ENCODE measurements at places on chromosomes 5 and 9.

DNA sequence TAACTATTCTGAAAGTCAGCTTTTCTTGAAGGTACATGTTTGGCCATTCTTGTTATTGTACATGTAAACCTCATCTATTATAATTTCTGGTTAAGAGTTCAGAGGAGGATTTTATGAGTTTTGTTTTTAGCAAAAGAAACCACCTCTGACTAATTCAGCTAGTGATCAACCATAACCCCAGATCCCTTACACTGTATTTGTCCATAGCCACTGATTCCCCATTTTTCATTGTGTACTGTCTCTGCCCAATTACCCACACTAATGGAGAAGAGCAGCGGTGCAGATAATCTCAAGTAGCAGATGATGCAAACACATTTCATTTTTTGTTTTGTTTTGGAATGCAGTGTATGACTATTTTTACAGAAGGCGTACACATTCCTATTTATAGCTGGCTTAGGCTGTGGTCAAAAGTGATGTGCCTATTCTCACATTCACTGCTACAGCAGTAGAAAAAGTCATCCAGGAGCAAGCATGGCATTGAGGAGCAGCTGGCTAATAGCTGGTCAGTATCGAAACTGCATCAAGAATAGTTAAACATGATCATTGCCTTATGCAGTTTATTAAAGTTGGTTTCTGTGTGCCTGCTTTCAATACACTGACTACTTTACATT lies 988.3 kb downstream of the DTWD2 start:
- DNase-seq, result no peak

GRCh38 chr9:126612326-126612812 lies 1.4 kb upstream of the LMX1B start:
- no peak for DNase-seq

DNA sequence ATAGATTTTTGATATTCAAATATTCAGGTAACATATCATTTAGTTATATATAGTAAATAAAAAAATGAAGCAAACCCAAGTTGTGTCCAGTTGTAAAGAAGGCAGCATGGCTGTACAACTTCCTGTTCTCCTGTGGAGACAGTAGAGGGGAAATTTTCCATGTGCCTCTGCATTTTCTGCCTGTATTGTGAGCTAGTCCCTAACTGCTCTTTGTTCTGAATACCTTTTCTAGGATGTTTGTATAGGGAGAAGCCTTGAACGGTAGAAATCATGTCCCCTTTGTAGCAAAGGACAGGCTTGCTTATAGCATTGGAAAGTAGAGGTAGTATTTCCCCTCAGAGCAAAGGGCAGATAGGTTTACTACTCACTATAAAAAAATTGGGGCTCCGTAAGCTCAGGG lies 13.3 kb upstream of the RPS23 start:
- no peak for DNase-seq

DNA sequence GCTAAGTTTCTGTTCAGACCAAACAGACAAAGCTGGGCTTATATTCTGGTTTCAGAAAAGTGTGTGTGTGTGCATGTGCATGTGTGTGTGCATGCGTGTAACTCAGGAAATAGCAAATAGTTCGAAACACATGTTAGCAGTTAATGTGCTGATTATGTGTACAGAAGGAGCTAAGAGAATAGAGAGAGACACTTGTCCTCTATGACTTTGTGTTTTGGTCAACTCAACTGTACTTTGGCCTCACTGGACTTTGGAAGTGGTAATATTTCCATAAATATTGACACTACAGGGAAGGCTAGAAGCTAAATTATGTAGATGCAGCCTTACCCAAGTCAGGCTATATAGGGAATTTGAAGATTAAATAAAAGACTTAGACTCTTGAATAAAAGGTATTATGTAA lies 155.5 kb downstream of the RAB3C start:
- DNase-seq, result no peak

Data from neuronal stem cell (in vitro differentiated cells).